Activated CD4-positive, alpha-beta T cell treated with anti-CD3 and anti-CD28 coated beads, Interleukin-2, Interleukin-4, amounts not matched to agents 100 ng/mL and 50 ng/mL, durations not matched to agents 16 hours and 8 hours (primary cell): ENCODE measurements at places on chromosomes 5 and 9.

DNA sequence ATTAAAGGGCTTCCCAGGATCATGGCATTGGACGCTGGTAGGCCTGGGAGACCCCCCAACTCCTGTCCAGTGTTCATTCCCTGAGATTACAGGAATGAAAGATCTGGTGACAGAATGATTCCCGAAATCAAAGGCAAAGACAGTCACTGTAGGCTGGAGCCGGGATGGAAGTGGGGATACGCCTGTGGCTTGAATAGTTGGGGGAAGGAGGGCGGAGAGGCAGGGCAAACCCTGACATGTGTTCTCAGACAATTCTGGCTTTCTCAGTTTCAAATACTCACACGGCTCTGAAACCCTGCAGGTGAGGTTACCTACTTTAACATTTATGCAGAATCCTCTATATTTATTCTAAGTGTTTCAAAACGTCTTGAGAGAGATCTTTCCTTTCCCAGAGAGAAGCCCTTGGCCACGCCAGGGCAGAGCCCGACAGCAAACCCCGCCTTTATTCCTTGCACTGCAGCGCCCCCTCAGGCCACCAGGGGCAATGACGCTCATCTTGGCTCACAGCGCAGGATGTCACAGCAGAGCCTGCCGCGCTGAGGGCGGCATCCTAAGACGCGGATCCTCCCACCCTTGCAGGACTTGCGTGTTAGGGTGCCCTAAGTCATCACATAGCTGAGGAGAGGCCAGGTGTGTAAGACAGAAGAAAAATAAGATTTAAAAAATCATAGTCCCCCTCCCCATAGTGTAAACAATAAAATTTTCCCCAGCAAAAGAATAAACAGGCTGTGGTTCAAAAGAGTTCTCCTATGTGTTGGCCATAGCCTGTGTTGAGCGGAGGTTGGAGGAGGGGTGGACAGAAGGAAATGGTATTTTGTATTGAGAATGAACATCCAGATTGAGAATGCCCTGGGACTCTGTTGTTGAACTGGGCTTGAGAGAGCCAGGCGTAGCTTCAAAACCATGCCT, 284.5 kb downstream of the NTRK2 start:
- peak; percentile 71 for DNase-seq

- DNase-seq = no peak
Observed at GRCh38 chr5:107294211-107294550, 376.6 kb downstream of the EFNA5 start.

- DNase-seq = no peak
Observed at GRCh38 chr5:88746438-88746882, 136.5 kb downstream of the MEF2C start.

- DNase-seq = no peak
Observed at GRCh38 chr9:112065806-112066606, 109.1 kb downstream of the SUSD1 start.

- DNase-seq = no peak
Observed at GRCh38 chr5:94080390-94080789, 339.0 kb upstream of the POU5F2 start.

- DNase-seq = no peak
Observed at GRCh38 chr5:117888688-117889087, 1099.7 kb downstream of the DTWD2 start.

DNA sequence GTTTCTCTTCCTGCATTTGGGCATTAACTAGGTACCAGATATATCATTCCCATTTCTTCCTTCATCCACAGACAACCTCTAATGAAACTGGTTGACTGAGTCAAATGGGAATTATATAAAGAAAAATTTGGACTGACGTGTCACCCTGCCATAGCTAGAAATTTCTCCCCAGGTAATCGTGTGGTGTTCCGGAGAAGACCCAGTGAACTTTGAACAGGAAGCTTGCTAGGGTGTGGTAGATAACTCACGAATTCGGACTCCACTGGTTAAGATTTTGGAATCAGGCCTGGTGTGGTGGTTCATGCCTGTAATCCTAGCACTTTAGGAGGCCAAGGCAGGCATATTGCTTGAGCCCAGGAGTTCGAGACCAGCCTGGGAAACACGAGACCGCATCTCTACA, 114.3 kb upstream of the OTULINL start:
- no peak for DNase-seq

GRCh38 chr5:16883806-16884205, 52.3 kb downstream of the MYO10 start:
- no peak for DNase-seq

GRCh38 chr9:121819428-121820231, 168.2 kb downstream of the DAB2IP start:
- DNase-seq = no peak

- DNase-seq = no peak
Observed at GRCh38 chr5:54894957-54895815, 90.2 kb downstream of the ESM1 start.
